Endothelial cell of coronary artery (primary cell): ENCODE measurements at places on chromosomes 6 and 20. TPM values are rescaled to one million over a fixed set of nuclear protein-coding genes. Genes with fewer than 3 reads are reported as not detected.

Gene MAFB
- total RNA-seq, result 0.28 and 0.63 TPM in 2 replicates

Gene CLPSL2
- total RNA-seq, result not detected in 2 replicates

Gene SLC22A1
- 0.19 TPM in 1 of 2 replicates, not detected in the other for total RNA-seq

Gene TSPO2
- total RNA-seq, result not detected in 2 replicates

Gene MLN
- total RNA-seq, result not detected in 2 replicates

Gene C6orf118
- total RNA-seq, result not detected in 2 replicates

Gene PRR18
- not detected in 2 replicates for total RNA-seq

Gene PTPRK
- total RNA-seq, result 45.1 and 58.6 TPM in 2 replicates

Gene AP5S1
- total RNA-seq, result 11.3 and 15.7 TPM in 2 replicates

Gene CCM2L
- total RNA-seq, result 7.8 and 13.1 TPM in 2 replicates

Gene CFAP206
- 0.18 and 0.19 TPM in 2 replicates for total RNA-seq

Gene GPR63
- total RNA-seq, result 0.09 and 0.19 TPM in 2 replicates

Gene CFB
- total RNA-seq, result 0.90 and 4.7 TPM in 2 replicates

Gene FAM83B
- under 0.01 TPM in 1 of 2 replicates, not detected in the other for total RNA-seq

Gene PET117
- total RNA-seq, result 8.7 and 9.7 TPM in 2 replicates

Gene ESR1
- total RNA-seq, result under 0.01 TPM in 1 of 2 replicates, not detected in the other

Gene FAM162B
- 0.09 and 0.19 TPM in 2 replicates for total RNA-seq

Gene FAM209B
- total RNA-seq, result 0.18 TPM in 1 of 2 replicates, not detected in the other

Gene SNAI1
- 1.5 and 2.9 TPM in 2 replicates for total RNA-seq

Gene SIRPD
- 0.09 TPM in 1 of 2 replicates, not detected in the other for total RNA-seq

Gene LST1
- total RNA-seq, result 0.72 and 1.0 TPM in 2 replicates

Gene DPPA5
- total RNA-seq, result not detected in 2 replicates

Gene PROCR
- total RNA-seq, result 309 and 609 TPM in 2 replicates

Gene STMND1
- not detected in 2 replicates for total RNA-seq
